Effector memory CD8-positive, alpha-beta T cell (primary cell): ENCODE measurements at places on chromosomes 1 and 21.

GRCh38 chr1:92707292-92707691 is 77.6 kb downstream of the EVI5 start:
- no peak for DNase-seq

DNA sequence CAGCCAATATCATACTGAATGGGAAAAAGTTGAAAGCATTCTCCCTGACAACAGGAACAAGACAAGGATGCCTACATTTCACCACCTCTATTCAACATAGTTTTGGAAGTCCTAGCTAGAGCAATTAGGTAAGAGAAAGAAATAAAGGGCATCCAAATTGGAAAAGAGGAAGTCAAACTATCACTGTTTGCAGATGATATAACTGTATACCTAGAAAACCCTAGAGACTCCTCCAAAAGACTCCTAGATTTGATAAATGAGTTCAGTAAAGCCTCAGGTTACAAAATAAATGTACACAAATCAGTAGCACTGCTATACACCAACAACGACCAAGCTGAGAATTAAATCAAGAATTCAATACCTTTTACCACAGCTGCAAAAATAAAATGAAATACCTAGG is 171.3 kb upstream of the HP1BP3 start:
- DNase-seq, result no peak

- no peak for DNase-seq
Observed at GRCh38 chr1:16724718-16725438, 15.4 kb upstream of the RNU1-4 start.

- DNase-seq, result no peak
Observed at GRCh38 chr1:179046808-179047635, 21.3 kb downstream of the FAM20B start.

DNA sequence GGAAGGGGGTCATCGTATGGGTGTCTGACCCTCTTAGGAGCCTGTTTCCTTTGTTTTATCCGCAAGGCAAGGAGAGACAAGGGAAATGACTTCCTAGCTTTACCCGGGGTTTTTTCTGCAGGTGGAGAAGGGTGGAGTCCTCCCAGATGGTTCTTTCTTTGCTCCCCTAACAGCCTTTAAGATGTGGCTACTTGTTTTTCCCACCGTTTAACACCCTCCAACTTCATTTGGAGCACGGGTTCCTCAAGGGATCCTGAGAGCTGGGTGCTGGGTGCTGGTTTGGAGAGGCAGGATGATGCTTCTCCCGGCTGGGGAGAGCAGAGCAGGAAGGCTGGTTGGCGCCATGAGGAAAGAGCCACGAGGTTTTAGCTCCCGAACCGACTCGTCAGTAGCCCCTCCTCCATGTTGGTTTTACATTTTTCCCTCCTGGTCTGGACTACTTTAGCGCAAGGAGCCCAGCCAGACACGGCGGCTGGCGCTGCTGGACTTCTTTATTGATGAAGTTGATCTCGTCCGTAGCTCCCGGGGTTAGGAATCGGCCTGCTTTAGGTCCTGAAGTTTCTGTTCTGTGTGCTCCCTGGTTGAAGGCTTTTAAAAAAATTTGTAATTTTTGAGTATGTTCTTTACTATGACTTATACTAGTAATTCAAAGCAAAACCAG is 1.4 kb downstream of the UCK2 start:
- DNase-seq, result no peak

DNA sequence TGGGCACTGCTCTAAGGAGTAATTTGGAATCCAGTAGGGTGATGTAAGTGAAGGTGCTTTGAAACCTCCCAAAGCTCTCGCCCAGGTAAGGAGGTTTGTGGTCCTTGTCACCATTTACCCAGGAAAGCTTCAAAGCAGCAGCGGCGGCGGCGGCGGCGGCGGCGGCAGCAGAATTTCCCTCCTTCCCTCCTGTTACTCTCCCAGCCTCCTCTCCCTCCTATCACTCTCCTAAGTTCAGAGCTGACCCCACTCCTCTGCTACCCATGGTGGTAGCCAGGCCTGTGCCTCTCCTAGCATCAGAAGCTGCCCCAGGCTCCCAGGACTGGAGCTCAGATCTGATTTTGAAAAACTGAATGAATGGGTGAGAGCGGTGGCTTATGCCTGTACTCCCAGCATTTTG is 60.7 kb downstream of the ACBD3 start:
- no peak for DNase-seq

DNA sequence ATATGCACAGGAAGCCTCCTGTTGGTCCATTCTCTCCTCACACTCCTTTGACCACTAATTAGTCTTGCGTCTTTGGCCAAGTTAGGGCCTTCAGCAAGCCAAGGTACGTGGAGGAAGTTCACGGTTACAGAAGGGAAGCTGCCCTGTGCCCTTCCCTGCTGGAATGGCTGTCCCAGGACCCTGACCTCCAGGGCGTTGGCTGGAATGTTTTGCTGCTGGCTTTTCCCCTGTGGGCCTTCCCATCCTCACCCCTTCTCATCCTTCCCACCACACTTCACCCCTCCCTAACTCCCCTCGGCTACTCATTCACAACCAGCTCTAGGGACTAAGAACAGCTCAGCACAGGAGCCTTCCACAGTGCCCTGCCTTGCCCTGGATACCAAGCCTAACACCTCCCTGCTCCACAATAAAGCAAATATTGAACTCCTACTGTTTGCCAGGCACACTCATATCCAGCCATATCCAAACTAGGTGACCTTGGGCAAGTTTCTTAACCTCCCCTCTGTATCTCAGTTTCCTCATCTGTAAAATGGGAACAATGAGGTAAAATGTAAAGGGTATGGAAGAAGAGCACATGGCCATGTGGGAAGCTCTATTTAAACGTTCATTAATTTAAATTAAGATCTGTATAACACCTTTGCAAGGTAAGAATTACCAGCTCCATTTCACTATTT is 8.8 kb upstream of the CDCP2 start:
- DNase-seq, result no peak

DNA sequence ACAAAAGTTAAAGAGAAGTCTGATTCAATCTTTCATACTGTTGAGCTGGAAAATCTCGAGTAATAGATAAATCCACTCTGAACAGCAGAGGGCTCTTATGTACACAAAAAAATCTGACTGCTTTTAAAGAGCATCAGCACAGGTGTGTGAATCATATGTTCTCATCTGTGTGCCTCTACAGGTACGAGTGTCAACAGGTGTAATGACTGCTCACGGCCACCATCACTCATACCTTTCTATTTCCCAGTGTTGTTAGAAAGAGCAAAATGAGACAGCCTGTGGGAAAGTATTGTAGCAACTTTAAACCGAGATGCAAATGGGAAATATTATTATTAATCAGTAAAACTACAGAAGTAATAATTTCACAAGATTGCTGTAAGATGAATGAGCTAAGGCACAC is 49.0 kb upstream of the SCAF4 start:
- no peak for DNase-seq

DNA sequence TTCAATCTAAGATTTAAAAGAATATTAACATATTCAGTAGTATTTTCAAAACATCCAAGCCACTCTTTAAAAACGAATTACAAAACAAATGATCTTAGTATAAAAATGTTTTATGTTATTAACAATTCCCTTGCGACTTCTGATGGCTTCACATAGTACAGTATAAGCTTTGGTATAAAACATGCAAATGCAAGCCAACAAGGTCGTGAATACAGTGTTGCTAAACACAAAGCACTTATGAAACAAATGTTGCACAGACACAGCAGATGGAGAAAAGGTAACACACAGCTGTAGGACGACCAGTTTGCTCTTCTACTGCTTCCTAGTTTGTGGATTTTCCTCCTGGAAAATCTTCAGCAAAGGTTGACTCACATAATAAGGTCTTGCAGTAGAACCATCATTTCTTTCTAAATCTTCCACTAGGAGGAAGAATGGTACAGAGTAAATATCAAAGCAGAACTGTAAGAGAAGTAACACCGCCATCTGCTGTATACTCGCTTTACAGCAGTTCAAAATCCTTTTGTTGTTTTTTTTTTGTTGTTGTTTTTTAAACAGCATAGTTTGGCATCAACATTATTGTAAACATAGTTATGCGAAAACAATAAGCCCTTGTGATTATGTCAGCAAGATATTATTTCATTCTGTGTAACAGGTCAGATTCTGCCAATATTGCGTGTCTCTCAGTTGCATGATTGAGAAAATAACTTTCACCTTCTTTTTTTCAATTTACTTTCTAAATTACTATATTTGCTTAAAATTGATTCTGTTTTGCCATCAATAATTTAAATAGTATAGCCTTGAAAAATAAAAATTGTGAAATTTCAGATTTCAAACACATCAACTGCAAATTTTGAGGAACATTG is 69.5 kb downstream of the LHX8 start:
- no peak for DNase-seq

DNA sequence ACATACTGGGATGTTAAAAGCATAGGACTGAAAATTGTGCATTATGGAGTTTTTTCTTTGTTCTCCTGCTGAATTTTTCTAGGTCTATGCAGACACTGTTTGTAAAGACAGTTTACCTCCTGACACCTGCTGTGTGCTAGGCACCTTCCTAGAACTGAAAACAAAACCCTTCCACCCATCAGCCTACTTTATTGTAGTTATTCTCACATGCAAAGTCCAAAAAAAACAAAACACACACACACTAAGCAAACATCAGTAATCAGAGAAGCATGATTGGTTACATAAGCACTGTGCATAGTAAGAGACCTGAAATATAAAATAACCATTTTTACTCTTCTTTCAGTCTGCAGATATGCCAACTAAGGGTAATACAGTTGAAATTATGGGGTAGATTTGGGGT is 195.1 kb downstream of the CRB1 start:
- DNase-seq, result no peak

- no peak for DNase-seq
Observed at GRCh38 chr1:26154750-26155149, 4.1 kb upstream of the FAM110D start.

DNA sequence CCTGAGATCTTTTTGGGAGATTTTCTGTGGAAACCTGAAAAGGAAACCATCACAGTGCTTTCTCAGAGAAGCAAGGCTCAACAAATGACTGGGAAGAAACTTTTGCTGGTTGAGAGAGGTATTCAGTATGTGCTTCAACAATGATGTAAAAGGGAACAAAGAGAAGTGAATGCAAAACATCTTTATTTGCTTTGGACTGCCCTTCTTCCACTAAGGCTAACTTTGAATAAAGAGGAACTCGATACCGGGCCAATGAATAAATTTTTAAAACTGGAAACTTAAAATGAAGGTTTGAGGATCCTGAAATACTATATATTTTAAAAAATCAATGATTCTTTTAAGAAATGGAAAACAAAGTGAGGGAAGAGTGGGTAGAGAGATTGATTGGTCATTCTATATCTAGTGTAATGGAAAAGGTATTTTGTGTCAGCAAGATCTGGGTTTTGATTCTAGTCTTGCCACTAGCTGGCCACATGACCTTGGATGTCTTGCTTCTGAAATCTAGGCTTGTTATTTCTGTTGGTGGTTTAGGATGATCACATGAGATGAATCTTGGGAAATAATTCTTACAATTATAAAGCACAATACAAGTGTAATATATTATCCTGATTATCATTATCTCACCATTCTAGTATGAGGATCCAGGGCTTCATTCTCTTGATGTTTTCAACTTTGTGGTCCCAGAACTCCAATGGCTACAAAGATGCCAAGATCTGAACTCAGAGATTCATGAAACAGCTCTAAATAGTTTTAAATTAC is 34.6 kb upstream of the APOBEC4 start:
- no peak for DNase-seq

GRCh38 chr21:10521091-10521598 is at the start of gene TPTE:
Gene TPTE (plus strand): TSS chr21:10521583. CDS start chr21:10538724, 17,141 bp downstream.
- DNase-seq, result no peak

- no peak for DNase-seq
Observed at GRCh38 chr1:155979597-155980343, 1.4 kb upstream of the ARHGEF2 start.
